ENCODE measurements at places on chromosomes 7 and 10.

DNA sequence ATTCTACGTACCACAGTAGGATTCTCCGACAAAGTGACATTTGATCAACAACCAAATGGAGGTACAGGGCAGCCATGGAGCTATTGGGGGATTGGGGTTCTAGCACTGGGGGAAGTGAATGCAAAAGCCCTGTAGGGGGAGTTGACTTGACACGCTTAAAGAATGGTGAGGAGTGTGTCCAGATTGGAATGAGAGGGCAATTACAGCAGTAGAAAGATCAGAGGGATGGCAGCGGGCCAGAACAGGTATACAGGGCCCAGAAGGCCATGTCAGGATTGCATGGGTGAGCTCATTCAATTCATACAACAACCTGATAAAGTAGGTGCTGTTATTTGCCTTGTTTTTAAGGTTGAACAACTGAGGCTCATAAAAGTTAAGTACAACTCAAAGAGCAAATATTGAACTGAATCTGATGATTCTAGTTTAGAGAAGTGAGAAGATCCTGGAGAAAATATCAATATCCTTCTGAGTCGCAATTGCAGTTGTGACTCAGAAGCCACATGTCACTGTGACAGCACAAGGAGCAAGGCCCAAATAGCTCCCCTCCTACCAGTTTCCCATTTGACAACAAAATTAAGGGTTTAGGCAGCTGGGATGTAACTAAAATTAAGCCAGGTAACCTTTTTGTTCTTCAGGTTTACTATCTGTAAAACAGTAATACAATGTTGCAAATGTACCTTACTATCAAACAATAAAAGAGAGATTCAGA is 28.0 kb upstream of the CTTNBP2 start:
- no peak for DNase-seq

GRCh38 chr7:102019461-102019860 is 202.0 kb downstream of the CUX1 start:
- no peak for DNase-seq

GRCh38 chr7:25478925-25479324 is 250.6 kb upstream of the NPVF start:
- no peak for DNase-seq

GRCh38 chr7:106693677-106694353 is 32.9 kb upstream of the CCDC71L start:
- no peak for DNase-seq

GRCh38 chr10:47160261-47160908 is 139.6 kb upstream of the GDF10 start:
- DNase-seq, result no peak

DNA sequence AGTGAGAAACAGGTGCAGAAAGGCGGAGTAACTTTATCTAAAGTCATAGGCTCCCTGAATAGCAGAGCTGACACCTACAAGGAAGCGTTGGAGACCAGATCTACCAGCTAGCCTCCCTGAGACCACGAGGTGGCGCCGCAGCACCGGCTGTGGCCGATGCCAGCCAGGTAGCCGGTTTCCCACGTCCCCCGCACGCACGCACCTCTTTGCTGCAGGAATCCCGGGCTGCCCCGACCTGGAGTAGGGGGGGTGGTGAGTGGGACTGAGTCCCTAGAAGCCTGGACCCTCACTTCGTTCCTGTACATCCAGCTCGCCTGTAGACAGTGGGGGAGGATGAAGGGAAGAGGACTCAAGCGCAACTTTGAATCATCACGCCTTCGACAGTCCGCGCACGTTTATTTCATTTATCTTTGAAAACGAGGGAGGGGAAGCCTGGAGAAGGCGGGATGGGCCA is 3.7 kb downstream of the ELOVL3 start:
- DNase-seq, result peak; percentile 87

DNA sequence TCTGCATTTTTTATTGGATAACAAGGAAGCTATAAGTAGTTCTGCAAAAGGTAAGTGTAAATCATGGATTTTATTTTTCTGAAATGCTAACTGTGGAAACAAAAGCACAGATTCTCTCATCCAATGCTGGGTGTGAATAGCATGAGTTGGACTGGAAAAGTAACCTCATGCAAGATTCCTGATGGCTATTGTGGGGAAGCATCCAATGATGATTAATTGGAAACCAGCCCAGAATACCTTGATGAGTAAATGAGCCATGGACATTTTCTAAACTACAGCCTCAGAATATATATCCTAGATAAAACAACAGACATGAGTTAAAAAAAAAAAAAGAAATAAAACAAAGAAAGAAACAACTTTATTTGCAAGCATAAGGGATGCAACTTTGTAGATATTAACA is 934.6 kb downstream of the CCSER2 start:
- DNase-seq, result no peak

- no peak for DNase-seq
These were observed 843.6 kb downstream of the PCDH15 start for GRCh38 chr10:53957401-53957800.

- no peak for DNase-seq
These were observed 87.3 kb upstream of the FOXI2 start for GRCh38 chr10:127649642-127650041.

GRCh38 chr7:106317971-106318370 is 33.2 kb upstream of the NAMPT start:
- DNase-seq, result no peak

- no peak for DNase-seq
These were observed 503.8 kb downstream of the INHBA start for GRCh38 chr7:41199136-41199535.

DNA sequence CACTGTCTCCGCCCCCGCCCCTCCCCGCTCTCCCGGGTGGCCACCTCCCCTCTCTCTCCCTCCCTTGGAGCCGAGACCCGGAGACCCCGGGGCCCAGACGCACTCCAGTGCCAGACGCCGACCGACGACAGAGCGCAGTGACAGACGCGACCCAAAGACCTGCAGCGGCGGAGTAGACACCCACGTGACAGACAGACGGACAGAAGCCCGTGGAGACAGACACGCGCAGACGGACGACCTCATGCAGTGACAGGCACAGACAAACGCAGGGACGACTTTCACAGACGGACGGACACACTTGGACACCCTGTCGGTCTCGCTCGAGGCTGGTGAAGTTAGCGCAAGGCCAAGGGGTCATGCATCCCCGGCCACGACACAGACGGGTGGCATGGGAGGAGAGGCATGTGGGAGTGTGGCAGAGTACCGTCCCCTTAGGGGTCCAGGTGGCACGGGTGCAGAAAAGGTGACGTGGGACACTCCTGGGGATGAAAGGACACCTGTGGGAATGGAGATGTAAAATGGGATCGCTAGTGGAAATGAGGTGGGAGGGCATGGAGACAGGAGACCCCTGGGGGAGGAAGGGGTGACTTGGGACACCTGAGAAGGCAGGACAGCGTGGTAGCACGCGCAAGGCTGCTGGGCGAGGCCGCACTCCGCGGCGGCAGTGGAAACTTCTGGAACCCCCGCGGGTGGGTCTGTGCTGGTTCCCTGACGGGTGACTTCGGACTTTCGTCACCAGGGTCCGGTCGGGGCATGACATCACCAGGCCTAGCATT is 456 bp upstream of the ACHE start:
- DNase-seq, result peak; percentile 68

DNA sequence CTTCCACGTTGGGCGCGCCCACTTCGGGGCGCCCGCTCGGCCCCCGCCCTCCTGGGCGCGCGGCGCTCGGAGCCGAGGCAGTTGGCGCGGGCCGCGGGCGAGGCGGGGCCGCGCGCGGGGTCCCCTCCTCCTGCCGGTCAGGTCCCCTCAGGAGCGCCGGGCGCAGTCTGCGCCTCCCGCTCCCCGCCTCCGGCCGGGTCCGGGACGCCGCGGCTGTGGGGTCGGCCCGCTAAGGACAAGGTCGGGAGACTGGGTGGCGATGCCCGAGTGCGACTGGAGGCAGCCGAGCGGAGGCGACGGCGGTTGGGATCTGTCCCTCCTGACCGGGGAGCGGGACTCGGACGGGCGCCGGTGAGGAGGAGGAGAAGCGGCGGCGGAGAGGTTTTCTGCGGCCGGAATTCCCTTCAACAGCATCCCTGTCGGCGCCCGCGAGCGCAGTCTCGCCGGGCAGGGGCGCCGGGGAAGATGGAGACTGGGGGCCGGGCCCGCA is at the start of gene ATRNL1:
ATRNL1 (plus strand) TSS at position 80 of the 490 bp plus-strand sequence; CDS start at position 466, 386 bp downstream.
- peak; percentile 73 for DNase-seq

DNA sequence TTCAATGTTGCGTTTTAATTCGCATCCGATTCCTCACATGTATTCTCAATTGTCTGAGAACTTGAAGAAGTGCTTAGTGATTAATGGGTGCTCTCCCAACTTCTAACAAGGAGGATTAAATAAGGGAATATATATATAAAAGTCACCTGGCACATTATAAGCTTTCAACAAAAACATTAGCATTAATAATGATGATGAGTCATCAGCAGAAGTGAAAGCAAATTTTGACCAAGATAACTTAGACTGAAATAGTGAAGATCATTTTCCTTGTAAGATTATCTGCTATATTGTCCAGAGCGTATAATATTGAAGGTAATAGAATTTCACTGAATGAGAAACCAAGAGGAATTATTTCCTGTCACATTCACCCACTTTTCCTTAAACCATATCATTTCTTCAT is 8.5 kb downstream of the ASAH2 start:
- no peak for DNase-seq

DNA sequence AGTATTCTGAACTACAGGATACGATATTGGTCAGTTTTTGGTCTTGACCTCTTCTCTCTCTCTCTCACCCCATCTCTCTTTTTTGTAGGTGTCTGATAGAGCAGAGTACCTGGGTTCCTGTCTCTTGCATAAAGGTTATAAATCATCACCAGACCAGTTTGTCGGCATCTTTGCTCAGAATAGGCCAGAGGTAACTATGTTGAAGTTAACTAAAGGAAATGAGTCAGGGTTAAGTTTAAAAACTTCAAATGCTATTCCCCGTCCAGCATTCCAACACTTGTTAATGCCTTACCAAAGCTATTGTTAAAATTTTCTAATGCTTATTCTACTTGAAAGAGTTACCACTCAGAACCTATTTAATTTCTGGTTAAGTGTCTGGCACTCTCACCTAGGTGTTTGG is 30.7 kb downstream of the ACSL5 start:
- no peak for DNase-seq

DNA sequence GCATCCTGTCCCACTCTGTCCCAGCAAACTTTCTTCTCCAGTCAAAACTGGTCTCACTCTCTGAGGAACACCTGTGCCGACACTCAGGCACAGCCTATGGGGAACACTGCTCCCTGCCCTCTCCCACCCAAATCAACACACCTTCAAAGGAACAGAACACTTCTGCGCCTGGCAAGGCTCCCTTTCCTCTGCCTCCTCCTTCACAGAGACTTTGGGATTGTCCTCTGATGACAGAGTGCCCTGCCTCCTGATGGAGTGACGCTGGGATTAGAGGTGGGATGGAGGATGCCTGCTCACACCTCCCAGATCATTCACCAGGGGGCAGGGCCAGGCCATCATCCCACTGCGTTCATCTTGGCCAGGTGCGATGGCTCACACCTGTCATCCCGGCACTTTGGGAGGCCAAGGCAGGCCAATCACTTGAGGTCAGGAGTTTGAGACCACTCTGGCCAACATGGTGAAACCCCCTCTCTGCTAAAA is 26.5 kb downstream of the KLF6 start:
- DNase-seq, result no peak

DNA sequence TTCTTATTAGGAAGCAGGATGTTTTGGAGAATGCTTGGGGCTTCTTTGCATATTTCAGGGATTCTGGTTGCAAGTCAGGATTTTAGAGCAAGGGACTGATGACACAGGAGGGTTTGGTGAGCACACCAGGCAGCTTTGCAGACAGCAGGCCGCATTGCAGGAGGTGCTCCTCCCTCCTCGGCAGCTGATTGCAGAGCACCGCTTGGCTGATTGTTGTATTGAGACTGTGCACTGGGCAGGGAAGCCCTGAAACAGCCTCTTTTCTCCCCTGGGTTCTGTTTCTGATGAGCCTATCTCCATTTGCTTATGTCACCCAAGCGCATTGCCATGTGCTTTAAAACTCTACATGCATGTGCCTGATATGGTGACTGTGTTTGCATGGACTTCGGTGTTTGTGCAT is 769.6 kb downstream of the GRID1 start:
- DNase-seq, result no peak

DNA sequence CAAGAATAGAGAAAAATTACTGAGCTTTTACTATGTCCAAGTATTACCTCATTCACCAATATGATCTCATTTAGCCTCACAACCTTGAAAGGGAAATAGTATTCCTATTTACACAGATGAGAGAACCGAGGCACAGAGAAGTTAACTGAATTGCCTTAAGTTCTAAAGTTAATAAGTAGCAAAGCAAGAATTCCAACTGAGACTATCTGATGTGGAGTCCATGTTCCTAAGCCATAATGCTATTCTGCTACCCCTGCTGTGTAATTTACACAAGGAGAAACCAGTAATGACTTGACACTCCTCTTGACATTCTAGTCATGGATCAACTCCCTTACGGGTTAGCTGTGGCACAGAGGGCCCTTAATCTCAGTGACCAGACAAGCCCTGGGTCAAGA is 60.7 kb downstream of the ABCB4 start:
- DNase-seq, result no peak

GRCh38 chr10:71811351-71811750 is 38.0 kb upstream of the VSIR start:
- DNase-seq, result no peak

DNA sequence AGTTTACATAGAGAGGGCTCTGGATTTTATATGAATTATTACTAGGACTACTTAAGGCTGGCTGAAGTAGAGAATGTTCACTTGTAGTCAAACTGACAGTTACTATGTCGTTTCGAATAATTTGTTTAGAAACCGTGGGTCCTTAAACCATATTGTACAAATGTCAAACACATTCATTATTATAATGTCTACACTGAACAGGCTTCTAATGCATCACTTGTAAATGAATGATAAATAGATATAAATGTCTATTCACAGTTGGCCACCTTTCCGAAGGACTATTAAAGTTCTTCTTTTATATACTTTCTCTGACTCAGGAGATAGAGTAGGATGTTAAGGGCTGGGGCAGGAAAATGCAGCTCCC is 95.3 kb downstream of the SEMA3D start:
- DNase-seq, result no peak

DNA sequence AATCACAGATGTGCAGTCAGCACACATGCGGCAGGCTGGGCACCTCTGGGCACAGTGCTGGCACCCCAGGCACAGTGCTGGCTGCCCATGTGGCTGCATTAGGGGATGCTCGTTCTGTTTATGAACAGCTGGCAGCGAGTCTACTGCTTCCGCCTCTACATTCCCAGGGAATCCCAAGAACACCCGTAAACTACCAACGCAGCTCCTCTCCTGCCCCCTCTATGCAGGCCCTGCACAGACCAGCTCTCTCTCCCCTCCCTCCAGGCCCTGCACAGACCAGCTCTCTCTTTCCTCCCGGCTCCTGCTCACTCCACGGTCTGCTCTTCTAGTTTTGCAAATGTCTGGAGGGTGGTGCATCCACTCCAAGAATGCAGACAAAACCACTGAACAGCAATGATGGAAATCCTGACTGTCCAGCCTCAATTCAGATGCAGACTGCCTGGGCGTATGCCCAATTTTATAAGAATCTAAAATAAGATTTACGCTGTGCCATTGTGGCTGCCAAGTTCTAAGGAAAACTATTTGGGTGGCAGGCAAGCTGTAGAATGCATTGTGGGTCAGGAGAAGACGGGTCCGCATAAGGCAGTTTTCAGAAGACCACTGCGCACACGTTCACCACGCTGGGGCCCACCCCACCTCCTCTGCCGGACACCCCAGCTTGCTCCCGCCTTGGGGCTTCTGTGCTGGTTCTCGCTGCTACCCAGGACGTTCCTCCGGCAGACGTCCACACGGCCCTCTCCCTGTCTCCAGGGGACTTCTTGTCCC is 234.6 kb downstream of the ZMYND11 start:
- no peak for DNase-seq

Measured in GM13976 (cell line).